ENCODE measurements at places on chromosomes 1 and 21.

DNA sequence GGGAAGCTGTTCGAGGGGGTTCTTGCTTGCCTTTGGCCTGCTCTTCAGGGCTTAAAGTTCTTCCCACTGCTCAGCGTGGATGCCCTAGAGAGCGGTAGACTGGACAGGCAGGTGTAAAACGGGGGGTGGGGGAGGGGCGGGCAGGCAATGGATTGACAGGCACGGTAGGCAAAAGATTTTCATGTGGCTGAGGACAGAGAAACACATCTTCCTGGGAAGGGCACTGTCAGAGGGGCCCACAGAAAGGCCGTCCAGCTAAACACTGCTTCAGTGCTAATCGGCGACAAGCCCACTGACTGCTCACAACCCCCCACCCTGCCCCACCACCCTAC, 412 bp downstream of the ABCA4 start:
- H3K36me3 ChIP-seq = no peaks in the 10 kb centered on the region
- no peak overlapping the region for H3K27ac ChIP-seq
- no peak for DNase-seq
- H3K4me3 ChIP-seq = no peak overlapping the region
- peaks cover 3% of the 10 kb centered on the region for H3K27me3 ChIP-seq
- no peaks in the 10 kb centered on the region for H3K4me1 ChIP-seq

GRCh38 chr21:44337941-44338895, 972 bp downstream of the CFAP410 start:
- H3K27ac ChIP-seq = peak overlapping the region; percentile 36
- H3K4me1 ChIP-seq = peaks cover 14% of the 10 kb centered on the region
- H3K36me3 ChIP-seq = no peaks in the 10 kb centered on the region

GRCh38 chr1:213131851-213132655, 81.0 kb downstream of the RPS6KC1 start:
- H3K27ac ChIP-seq = no peak overlapping the region
- no peak for DNase-seq
- H3K4me1 ChIP-seq = no peaks in the 10 kb centered on the region

DNA sequence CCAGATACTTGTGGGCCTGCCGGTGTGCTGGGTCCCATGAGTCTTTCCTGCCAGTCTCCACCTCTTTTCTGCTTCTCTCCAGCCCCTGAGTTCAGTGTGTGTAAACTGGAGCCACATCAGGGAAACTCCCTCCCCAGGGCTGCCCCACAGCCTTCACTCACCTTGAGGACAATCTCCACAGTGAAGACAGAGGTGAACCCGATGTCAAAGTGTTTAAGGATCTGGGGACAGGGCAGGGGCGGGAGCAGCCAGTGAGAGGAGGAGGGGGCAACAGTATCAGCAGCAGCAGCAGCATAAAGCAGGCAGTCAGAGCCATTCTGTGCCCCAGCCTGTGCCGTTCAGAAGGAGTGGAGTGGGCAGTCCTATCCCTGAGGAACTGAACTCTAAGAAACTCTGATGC, 43.2 kb downstream of the CACNA1S start:
- no peaks in the 10 kb centered on the region for H3K27me3 ChIP-seq
- H3K36me3 ChIP-seq = no peaks in the 10 kb centered on the region
- DNase-seq = no peak
- H3K4me1 ChIP-seq = no peaks in the 10 kb centered on the region
- H3K4me3 ChIP-seq = no peak overlapping the region

- H3K4me3 ChIP-seq = no peak overlapping the region
- DNase-seq = no peak
- peaks cover 7% of the 10 kb centered on the region for H3K27me3 ChIP-seq
- no peak overlapping the region for H3K27ac ChIP-seq
- no peaks in the 10 kb centered on the region for H3K4me1 ChIP-seq
- no peaks in the 10 kb centered on the region for H3K36me3 ChIP-seq
Observed at GRCh38 chr1:95094923-95095322, 22.2 kb upstream of the ALG14 start.

GRCh38 chr1:33047839-33048305, 11.2 kb upstream of the AK2 start:
- no peaks in the 10 kb centered on the region for H3K27me3 ChIP-seq
- peaks cover 2% of the 10 kb centered on the region for H3K4me1 ChIP-seq
- H3K36me3 ChIP-seq = no peaks in the 10 kb centered on the region
- no peak overlapping the region for H3K27ac ChIP-seq

DNA sequence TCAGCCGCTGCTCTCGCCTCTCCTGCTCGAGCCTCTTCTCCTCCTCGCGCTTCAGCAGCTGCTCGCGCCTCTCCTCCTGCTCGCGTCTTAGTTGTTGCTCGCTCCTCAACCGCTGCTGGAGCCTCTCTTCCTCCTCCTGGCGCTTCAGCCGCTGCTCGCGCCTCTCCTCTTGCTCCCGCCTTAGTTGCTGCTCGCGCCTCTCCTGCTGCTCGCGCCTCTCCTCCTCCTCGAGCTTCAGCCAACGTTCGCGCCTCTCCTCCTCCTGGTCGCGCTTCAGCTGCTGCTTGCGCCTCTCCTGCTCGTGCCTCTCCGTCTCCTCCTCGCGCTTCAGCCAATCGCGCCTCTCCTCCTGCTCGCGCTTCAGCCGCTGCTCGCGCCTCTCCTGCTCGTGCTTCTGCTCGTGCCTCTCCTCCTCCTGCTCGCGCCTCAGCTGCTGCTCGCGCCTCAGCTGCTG, 3.7 kb downstream of the TCHH start:
- H3K4me3 ChIP-seq = no peak overlapping the region
- peaks cover 4% of the 10 kb centered on the region for H3K4me1 ChIP-seq
- peak; percentile 48 for DNase-seq
- no peaks in the 10 kb centered on the region for H3K36me3 ChIP-seq
